Dermis microvascular lymphatic vessel endothelial cell (primary cell): ENCODE measurements at places on chromosomes 16 and 17. TPM values are rescaled to one million over a fixed set of nuclear protein-coding genes. Genes with fewer than 3 reads are reported as not detected.

PRSS8 gene
- total RNA-seq, result not detected in 2 replicates

RDM1 gene
- total RNA-seq, result 0.13 TPM in 1 of 2 replicates, not detected in the other

IGFBP4 gene
- total RNA-seq, result 189 and 415 TPM in 2 replicates

C17orf78 gene
- not detected in 2 replicates for total RNA-seq

NT5C gene
- 42.4 and 46.0 TPM in 2 replicates for total RNA-seq

RPA1 gene
- total RNA-seq, result 26.6 and 31.1 TPM in 2 replicates

HOXB4 gene
- 0.90 and 1.0 TPM in 2 replicates for total RNA-seq

PRSS36 gene
- total RNA-seq, result 0.13 and 0.39 TPM in 2 replicates

KRT36 gene
- total RNA-seq, result 0.38 TPM in 1 of 2 replicates, not detected in the other

MYH1 gene
- total RNA-seq, result not detected in 2 replicates

HS3ST3B1 gene
- total RNA-seq, result 0.64 and 2.8 TPM in 2 replicates

KRT23 gene
- 2.1 TPM in 1 of 2 replicates, not detected in the other for total RNA-seq

DNAAF8 gene
- total RNA-seq, result 0.13 TPM in 2 replicates

CDH3 gene
- total RNA-seq, result under 0.01 TPM in 1 of 2 replicates, not detected in the other

ZSCAN10 gene
- total RNA-seq, result not detected in 2 replicates

ARL5C gene
- total RNA-seq, result not detected in 2 replicates

SPNS3 gene
- total RNA-seq, result 0.51 and 0.63 TPM in 2 replicates

TNFSF13 gene
- 0.25 and 0.26 TPM in 2 replicates for total RNA-seq

ABCC6 gene
- 0.13 and 0.63 TPM in 2 replicates for total RNA-seq

RAMP2 gene
- total RNA-seq, result 6.0 and 25.9 TPM in 2 replicates

GSDMA gene
- not detected in 2 replicates for total RNA-seq

TMIGD1 gene
- total RNA-seq, result not detected in 2 replicates

PPM1E gene
- total RNA-seq, result under 0.01 TPM in 1 of 2 replicates, not detected in the other

MYH10 gene
- total RNA-seq, result 274 and 460 TPM in 2 replicates

OR2C1 gene
- under 0.01 TPM in 1 of 2 replicates, not detected in the other for total RNA-seq

MYO1D gene
- total RNA-seq, result 56.5 and 84.6 TPM in 2 replicates

TBX6 gene
- total RNA-seq, result under 0.01 and 0.13 TPM in 2 replicates

SYNRG gene
- 12.6 and 17.7 TPM in 2 replicates for total RNA-seq

RSL1D1 gene
- 30.6 and 31.4 TPM in 2 replicates for total RNA-seq

OSGIN1 gene
- 0.77 and 1.3 TPM in 2 replicates for total RNA-seq

NUDT21 gene
- total RNA-seq, result 62.1 and 82.0 TPM in 2 replicates

SEPTIN12 gene
- not detected in 2 replicates for total RNA-seq

ZDHHC1 gene
- 3.1 and 6.4 TPM in 2 replicates for total RNA-seq

MVD gene
- 47.5 and 59.7 TPM in 2 replicates for total RNA-seq

RRAD gene
- 0.25 and 1.0 TPM in 2 replicates for total RNA-seq

CCL16 gene
- total RNA-seq, result 0.13 and 0.38 TPM in 2 replicates

ZNF597 gene
- total RNA-seq, result 1.5 and 2.5 TPM in 2 replicates

EXOC3L1 gene
- total RNA-seq, result 38.8 and 57.7 TPM in 2 replicates

PPP1R27 gene
- total RNA-seq, result not detected in 2 replicates

NPW gene
- 0.25 and 1.3 TPM in 2 replicates for total RNA-seq

HES7 gene
- total RNA-seq, result under 0.01 TPM in 1 of 2 replicates, not detected in the other

EFNB3 gene
- total RNA-seq, result 0.13 and 1.1 TPM in 2 replicates

AANAT gene
- not detected in 2 replicates for total RNA-seq

TMC8 gene
- total RNA-seq, result 0.13 and 0.25 TPM in 2 replicates
